ENCODE measurements at places on chromosomes 12 and 14.

DNA sequence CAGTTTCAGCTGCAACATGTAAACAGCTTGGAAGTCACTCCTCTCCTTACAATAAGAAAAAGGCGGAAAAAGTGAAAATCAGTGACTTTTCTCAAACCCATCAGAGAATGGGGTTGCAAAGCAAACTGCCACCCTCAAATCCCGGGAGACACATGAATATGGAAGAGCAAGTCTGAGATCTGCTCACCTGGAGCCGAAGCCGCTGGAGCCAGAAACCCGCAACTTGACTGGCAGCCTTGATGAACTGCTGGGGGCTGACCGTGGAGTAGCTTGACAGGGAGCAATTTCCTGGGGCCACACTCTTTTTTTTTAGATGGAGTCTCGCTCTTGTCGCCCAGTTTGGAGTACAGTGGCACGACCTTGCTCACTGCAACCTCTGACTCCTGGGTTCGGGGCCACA lies 208.2 kb downstream of the KIF26A start:
- no peak for DNase-seq

DNA sequence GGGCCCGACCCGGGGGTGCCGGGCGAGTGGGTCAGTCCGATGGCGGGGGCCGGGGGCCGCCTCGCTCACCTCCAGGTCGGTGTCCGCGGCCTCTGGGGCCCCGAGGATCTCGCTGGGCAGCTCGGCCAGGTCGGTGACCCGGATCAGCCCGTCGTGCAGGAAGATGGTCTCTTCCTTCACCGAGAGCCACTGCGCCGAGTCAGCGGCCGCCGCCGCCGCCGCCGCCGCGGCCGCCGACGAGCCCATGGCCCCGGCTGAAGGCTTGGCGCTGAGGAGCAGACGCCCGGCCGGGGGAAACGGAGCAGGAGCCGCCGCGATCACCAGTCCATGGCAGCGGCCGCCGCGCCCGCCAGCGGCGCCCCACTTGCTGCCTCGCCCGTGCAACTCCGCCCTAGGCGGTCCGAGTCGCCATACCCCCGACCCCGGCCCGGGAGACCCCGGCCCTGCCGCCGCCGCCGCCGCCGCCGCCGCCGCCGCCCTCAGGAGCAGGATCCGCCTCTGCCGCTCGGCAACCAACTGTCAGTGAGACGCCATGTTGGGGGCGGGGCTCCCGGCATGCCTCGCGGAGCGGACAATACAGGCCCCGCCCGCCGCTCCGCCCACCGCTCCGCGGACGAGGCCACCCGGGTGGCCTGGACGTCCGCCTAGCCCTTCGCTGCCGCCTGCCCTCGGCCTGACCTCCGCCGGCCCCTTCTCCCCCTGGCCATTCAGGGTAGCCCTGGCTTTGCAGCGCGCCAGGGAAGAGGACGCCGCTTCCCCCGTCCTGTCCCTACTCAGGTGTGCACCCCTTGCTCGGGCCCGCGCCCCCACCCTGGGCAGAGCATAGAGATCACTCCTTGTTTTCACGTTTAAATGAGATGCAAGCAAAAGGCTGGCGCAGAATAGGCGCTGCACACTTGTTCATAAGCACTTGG lies at the start of gene HECTD4:
Gene HECTD4 (minus strand): TSS at position 549 of the 914 bp plus-strand sequence. CDS start 303 bp downstream, at position 246.
- DNase-seq: peak; percentile 88

- no peak for DNase-seq
Observed at GRCh38 chr14:93527203-93527607, 96.5 kb downstream of the UNC79 start.

GRCh38 chr12:121038861-121039668 lies at the start of gene OASL:
Gene OASL (minus strand): TSS chr12:121039246. CDS start chr12:121038971, 275 bp downstream.
- peak; percentile 43 for DNase-seq

GRCh38 chr12:23944067-23944466 lies 5.4 kb downstream of the SOX5 start:
- no peak for DNase-seq

GRCh38 chr14:23160924-23161522 lies 22.4 kb downstream of the SLC7A8 start:
- DNase-seq: no peak

- no peak for DNase-seq
Observed at GRCh38 chr12:89884416-89884898, 175.8 kb upstream of the ATP2B1 start.

GRCh38 chr12:92615703-92616102 lies 87.1 kb upstream of the PLEKHG7 start:
- DNase-seq: no peak

DNA sequence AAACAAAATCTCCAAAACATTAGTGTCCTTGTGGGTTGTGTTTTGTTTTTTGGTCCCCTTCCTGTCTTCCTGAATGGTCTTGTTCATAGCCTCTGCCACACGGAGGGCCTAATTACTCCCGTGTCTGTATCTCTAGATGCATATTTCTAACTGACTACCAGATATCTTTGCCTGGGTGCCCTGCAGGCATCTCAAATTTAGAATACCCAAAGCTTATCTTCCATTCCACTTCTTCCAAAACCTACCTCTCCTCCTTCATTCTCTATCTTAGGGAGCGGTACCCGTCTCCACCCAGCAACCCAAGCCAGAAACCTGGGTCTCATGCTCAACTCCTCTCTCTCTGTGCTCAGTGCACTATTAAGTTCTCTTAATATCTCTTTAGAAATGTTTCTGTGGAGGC lies 10.9 kb upstream of the METAP2 start:
- DNase-seq: no peak

GRCh38 chr12:42859612-42860011 lies 270.1 kb upstream of the PRICKLE1 start:
- no peak for DNase-seq

Measured in stimulated activated CD8-positive, alpha-beta memory T cell treated with anti-CD3 and anti-CD28 coated beads, Interleukin-12 subunit alpha, Interleukin-12 subunit beta, amount 100 ng/mL, for 4 hours (primary cell).